ENCODE measurements at places on chromosomes 5 and 9.

GRCh38 chr5:107289030-107289714 lies 381.6 kb downstream of the EFNA5 start:
- DNase-seq, result no peak

- DNase-seq, result peak; percentile 77
Observed at GRCh38 chr9:121350993-121351561, 19.0 kb downstream of the STOM start.

- DNase-seq, result no peak
Observed at GRCh38 chr9:129923589-129923988, 88.3 kb downstream of the USP20 start.

DNA sequence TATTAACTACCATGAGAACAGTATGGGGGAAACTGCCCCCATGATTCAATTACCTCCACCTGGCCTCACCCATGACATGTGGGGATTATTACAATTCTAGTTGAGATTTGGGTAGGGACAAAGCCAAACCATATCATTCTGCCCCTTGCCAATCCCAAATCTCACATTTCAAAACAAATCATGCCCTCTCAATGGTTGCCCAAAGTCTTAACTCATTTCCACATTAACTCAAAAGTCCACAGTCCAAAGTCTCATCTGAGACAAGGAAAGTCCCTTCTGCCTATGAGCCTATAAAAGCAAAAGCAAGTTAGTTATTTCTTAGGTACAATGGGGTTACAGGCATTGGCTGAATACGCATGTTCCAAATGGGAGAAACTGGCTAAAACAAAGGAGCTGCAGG lies 180.7 kb upstream of the CDH12 start:
- DNase-seq, result no peak

DNA sequence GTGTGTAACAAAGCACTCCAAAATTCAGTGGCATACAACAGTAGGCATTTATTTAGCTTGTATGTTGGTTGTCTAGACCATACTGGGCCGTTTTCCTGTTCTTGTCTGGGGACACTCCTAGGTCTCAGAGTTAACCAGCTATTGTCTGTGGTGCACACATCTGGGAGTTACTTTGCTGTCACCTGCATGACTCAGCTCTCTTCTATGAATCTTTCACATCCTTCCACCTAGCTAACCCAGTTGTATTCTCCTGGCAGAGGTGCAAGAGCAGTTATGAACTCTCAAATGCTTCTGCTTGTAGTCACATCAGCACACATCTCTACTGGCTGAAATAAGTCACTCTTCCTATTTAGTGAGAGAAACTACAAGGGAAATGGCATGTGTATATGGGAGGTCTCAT lies 138.1 kb downstream of the BAAT start:
- DNase-seq, result no peak

GRCh38 chr9:107024193-107024592 lies 161.2 kb downstream of the ZNF462 start:
- no peak for DNase-seq

DNA sequence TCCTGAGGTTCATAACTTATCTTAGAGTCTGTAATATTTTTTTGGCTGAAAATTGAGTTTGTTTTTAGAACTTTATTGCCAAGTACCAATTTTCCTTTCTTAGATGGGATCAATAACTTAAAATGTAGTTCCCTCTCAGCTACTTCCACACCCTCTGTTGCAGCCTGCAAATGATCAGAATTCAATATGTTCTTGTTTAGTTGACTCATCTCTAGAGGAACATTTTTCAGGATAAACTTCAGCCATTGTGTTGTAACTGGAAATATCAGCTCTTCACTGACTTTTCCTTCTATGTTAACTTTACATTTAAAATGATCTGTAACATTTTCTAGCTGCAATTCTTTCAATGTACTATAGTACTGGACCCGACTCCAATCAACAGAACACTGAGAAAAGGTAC lies 115.7 kb downstream of the ESM1 start:
- no peak for DNase-seq

DNA sequence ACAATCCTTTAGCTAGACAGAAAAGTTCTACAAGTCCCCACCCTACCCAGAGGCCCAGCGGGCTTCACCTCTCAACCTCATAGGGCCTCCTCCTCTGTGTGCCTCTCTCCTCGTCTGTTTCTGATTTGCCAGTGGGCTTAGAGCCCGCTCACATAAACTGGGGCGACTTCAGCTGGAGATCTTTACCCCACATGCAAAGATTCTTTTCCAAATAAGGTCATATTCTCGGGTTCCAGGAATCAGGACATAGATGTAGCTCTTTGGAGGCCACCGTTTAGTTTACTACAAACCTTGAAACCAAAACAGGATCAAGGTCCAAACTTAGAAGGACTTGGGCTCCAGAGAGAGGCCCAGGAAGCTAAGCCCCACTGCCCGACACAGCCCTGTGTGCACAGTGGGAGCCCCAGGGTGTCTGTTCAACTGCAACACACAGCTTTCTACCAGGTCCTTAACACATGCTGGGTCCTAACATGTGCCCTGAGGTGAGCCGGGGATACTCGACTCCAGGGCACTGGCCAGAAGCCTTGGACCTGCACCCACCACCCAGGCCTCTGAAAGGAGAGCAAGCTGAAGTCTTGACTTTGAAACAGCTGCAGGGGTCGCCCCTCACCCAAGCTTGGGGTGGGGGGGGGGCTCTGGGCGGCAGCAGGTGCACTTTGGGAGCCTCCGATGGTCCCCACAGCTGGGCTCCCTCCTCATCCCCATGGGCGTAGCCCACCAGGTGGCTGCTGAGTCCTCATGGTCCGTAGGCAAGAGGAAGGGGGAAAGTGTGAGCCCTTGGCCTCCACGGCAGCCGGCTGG lies 26.8 kb upstream of the SLC12A7 start:
- no peak for DNase-seq

DNA sequence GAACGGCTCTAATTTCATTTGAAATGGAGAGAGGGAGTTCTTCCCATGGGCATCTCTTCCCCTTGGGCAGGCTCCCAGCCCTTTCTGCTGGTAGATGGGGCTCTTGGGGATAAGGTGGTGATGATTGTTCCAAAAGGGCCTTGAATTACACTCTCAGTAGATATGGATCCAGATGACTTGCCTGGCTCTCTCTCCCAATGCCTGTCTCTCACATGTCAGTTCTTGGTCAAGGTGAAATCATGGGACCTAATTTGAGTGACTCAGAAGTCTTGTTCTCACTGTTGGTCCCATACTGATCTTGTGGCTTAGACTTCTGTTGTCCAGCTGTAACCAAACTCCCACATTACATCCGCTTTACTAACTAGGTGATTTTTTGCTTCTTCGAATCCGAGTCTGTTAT lies 317.0 kb upstream of the RFX3 start:
- DNase-seq, result no peak

- no peak for DNase-seq
Observed at GRCh38 chr9:4700091-4700490, 20.7 kb downstream of the CDC37L1 start.

GRCh38 chr9:4844056-4844838 lies 51.5 kb downstream of the RCL1 start:
- DNase-seq, result no peak

DNA sequence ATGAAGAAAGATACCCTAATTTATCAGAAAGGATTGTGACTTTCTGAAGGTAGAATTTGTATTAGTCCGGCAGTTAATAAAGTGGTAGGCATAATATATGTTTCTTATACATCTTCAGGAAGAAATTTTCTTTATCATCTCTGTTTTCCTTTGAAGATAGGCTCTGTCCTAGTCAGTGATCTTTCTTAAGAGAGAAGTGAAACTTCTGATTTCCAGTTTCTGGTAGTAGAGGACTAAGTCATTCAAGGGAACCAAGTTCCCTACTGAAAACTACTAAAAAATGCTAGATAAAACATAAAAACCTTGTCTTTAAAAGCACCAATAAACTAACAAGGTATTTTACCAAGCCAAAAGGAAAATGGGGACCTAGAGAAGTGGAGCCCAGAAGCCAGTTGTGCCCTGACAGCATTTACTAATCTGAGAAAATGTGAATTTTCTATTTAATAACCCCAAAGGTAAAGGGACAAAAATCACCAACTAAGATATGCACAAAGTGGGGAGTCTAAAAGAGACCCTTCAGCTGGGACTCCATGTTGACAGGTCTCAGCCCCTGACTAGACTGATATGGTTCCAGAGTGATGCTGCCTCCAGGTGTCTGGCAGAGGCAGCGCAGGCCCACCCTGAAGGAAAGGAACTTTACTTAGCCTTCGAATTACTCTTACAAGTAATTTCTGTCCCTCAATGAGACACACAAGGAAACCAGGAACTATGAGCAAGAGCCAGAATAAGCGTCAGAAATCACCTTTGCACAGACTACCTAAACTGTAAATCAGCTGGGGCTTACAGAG lies 72.7 kb downstream of the FAM78A start:
- DNase-seq, result no peak

- no peak for DNase-seq
Observed at GRCh38 chr9:23044549-23044948, 597.9 kb downstream of the DMRTA1 start.

All from amniotic stem cell (primary cell).